Heart left ventricle (tissue), 16 donors: ENCODE measurements at places on chromosomes 3 and 15. TPM values are rescaled to one million over a fixed set of nuclear protein-coding genes. Genes with fewer than 3 reads are reported as not detected.
A peak's percentile ranks its signal among the peaks of the same experiment; 100 is the strongest.

DNA sequence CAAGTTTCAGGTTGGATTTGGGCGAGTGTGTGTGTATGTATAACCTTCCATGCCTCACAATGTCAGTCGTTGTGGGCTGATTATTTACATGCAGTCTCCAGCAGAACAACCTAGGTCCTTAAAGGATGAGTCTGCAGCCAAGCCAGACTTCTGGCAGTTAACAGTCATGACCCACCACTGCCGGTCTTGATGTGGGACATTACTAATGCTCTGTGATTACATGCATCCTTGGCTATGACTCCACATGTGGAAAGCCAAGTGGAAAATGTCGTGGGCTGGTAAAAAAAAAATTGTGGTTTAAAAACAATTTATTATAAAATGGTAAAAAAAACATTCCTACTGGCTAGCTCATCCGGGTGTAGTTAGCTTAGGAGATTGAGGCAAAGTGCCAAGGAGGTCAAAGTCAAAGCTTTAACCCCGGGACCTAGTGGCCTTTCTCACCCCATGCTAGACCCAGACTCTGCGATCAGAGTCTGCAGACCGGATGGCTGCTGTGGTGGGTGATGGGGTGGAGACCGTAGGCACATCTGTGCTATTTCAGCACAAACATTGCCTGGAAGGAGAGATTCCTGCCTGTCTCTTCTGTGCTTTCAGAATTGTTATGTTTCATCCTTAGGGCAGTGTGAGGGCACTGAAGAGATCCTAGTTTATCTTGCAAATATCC lies 6.8 kb downstream of the RARRES1 start:
- no peak for DNase-seq
- H3K4me3 ChIP-seq, result no peak overlapping the region
- peak overlapping the region; percentile 18 for H3K27ac ChIP-seq
- no peaks in the 10 kb centered on the region for H3K4me1 ChIP-seq
- no peaks in the 10 kb centered on the region for H3K27me3 ChIP-seq

- DNase-seq, result no peak
- H3K4me3 ChIP-seq, result no peak overlapping the region
- H3K27ac ChIP-seq, result no peak overlapping the region
- H3K36me3 ChIP-seq, result no peaks in the 10 kb centered on the region
- H3K27me3 ChIP-seq, result no peaks in the 10 kb centered on the region
- H3K4me1 ChIP-seq, result no peaks in the 10 kb centered on the region
Measured at GRCh38 chr3:108153451-108153981, 62.7 kb upstream of the CD47 start.

DNA sequence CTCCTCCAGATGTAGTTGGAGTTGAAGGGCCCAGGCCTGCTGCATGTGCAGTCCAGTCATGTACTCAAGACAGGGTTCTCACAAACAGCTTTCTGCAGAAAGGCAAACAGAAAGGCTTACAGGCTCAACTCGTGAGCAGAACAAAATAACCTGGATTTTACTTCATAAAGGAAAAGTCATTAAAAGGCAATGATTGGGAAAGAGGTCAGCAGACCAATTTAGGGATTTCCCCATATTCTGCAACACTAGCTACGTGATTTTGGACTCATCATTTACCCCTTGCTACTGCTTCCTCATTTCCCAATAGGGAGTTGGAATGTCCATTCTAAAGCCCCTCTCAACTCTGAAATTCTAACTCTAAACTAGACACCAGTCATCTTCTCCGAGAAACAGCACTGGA lies 18.1 kb downstream of the METTL6 start:
- no peaks in the 10 kb centered on the region for H3K4me1 ChIP-seq
- H3K36me3 ChIP-seq, result peaks cover 47% of the 10 kb centered on the region
- no peak for DNase-seq
- no peak overlapping the region for H3K27ac ChIP-seq
- H3K27me3 ChIP-seq, result no peaks in the 10 kb centered on the region

DNA sequence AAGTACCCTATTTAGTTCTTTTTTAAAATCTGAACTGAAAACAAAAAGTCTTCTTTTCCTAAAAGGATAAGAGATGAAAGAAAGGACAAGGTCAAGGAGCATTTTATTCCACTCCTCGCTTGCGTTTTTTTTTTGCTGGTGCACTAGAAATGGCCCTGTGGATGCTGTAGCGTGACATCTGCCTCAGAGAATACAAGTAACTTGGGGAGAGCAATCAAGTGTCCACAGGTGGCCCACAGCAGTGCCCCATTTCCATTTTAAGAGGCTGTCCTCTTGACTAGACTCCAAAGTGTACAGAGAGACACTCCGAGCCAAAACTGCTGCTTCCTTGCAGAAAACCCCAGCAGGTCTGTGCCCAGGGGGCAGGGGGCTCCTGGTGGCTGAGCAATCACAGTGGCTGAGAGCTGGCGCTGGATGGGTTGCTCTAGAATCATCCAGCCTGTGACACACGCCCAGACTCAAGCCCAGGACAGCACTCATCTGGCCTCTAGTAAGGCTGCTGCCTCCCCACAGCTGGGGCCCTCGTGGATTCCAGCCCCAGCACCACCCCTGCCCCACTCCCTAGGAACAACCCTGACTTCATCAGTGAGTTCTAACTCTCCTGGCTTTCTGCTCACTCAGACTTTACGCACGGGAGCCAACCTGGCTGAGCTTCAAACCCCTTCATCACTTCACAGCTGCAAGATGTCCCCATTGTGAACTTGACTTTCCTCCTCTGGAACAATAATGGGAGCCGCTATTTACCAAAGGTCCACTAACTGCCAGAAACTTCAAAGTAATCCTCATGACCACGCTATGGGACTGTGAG lies 71.1 kb upstream of the SPATA12 start:
- H3K36me3 ChIP-seq, result no peaks in the 10 kb centered on the region
- H3K27ac ChIP-seq, result no peak overlapping the region
- peak; percentile 76 for DNase-seq
- H3K4me1 ChIP-seq, result peaks cover 21% of the 10 kb centered on the region

GRCh38 chr15:35535365-35535916 lies 10.5 kb downstream of the DPH6 start:
- DNase-seq, result no peak
- no peaks in the 10 kb centered on the region for H3K27me3 ChIP-seq
- no peak overlapping the region for H3K4me3 ChIP-seq
- no peaks in the 10 kb centered on the region for H3K4me1 ChIP-seq
- peaks cover 30% of the 10 kb centered on the region for H3K36me3 ChIP-seq

DNA sequence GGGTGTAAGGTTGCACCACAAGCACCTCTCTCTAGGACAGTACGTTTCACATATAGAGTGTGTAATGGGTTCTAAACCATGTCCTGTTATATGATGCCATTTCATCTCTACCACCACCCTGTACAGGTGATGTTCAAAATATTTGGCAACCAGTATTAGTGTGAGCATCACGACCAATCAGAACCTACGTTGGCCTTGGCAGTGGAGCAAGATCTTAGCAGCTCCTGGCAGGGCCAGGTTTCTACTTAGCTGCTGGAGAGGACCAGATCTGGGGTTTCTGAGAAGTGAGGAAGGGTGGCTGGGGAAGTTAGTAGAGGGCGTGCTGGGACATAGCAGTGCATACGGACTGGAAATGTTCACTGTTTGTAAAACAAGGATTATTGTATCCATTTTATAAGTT lies 23.1 kb upstream of the MITF start:
- H3K27me3 ChIP-seq, result no peaks in the 10 kb centered on the region
- no peak for DNase-seq
- H3K4me1 ChIP-seq, result no peaks in the 10 kb centered on the region
- no peak overlapping the region for H3K4me3 ChIP-seq
- H3K27ac ChIP-seq, result no peak overlapping the region

DNA sequence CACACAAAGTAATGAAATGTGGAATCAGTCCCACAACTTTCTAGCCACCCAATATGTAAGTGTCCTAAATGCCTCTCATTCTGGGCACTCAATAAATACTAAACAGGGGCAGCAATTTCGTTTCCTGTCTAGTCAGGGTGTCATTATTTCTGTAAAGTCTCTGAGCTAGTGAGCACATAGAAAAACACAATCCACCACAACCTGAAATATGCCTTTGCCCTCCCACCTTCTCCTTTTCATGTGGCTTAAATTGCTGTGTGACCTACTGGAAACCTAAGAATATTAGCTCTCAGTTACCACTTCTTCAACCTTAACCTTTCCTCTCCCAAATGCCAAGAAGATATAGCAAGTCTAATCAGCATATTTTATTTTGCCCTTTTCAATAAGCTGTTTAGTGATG lies 456.3 kb upstream of the KCNMB2 start:
- no peak overlapping the region for H3K4me3 ChIP-seq
- DNase-seq, result no peak
- H3K27me3 ChIP-seq, result no peaks in the 10 kb centered on the region
- H3K4me1 ChIP-seq, result peaks cover 60% of the 10 kb centered on the region
- no peaks in the 10 kb centered on the region for H3K36me3 ChIP-seq

DNA sequence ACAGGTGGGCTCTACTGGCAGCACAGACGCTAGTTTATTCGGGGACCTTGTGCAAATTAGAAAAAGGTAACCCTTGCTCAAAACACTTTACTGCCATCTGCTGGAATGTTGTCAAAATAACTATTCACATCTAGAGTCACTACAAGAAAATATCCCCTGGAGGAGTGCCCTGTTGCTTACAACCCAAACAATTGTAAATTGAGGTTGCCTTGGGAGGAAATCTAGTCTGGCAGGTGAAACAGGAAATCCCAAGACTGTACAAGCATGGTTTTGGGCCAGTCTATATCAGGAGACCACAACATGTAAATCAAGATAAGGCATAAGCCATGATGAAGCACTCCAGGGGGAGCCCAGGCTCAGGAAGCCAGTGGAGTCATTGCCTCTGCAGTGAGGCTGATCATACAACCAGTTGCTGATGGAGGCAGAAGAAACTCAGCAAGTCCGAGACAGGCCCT lies 136.8 kb upstream of the ACP3 start:
- H3K4me1 ChIP-seq, result no peaks in the 10 kb centered on the region
- DNase-seq, result no peak
- no peaks in the 10 kb centered on the region for H3K36me3 ChIP-seq
- H3K4me3 ChIP-seq, result no peak overlapping the region
- H3K27ac ChIP-seq, result no peak overlapping the region

- no peak for DNase-seq
- no peak overlapping the region for H3K4me3 ChIP-seq
- peak overlapping the region; percentile 38 for H3K27ac ChIP-seq
- H3K4me1 ChIP-seq, result peaks cover 30% of the 10 kb centered on the region
- no peaks in the 10 kb centered on the region for H3K27me3 ChIP-seq
Measured at GRCh38 chr15:64521726-64522164, 61.4 kb downstream of the ZNF609 start.

DNA sequence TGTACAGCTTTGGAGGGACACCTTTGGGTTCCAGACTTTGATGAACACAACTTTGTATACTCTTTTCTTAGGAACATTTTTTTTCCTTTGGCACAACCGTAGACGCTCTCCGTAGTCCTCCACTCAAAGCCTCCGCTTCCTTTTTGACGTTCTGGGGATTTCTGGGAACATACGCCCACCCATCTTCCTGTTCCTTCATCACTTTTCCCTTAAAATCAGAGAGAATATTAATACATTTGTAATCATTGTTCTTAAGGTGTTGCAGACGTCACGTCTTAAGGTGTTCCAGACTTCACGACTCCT lies 405 bp upstream of the SPG21 start:
- peak overlapping the region; percentile 94 for H3K4me3 ChIP-seq
- no peaks in the 10 kb centered on the region for H3K36me3 ChIP-seq
- no peak for DNase-seq
- no peaks in the 10 kb centered on the region for H3K27me3 ChIP-seq
- no peaks in the 10 kb centered on the region for H3K4me1 ChIP-seq

DNA sequence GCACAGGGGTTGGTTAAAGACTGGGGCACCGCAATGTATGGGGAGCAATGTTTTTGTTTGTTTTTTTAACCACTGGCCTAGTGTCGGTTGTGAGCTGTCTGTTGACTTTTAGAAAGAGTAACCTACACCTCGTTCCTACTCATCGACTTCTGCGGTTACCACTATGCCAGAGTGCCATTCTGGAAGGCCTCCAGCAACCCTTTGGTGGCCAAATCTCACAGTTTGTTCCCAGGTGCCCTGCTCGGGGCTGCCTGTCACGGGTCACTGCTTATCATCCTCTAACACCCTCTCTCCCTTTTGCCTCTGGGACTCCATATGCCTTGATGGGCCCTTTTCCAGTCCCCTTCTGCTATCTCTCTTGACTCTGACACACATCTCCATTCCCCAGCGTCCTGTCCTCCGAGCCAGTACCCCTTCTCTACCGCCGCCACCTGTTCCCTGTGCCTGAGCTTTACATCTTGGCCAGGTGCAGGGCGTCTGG lies 290.4 kb upstream of the C2CD4B start:
- H3K27me3 ChIP-seq, result no peaks in the 10 kb centered on the region
- DNase-seq, result peak; percentile 59
- H3K36me3 ChIP-seq, result no peaks in the 10 kb centered on the region
- H3K27ac ChIP-seq, result peak overlapping the region; percentile 80
- H3K4me1 ChIP-seq, result peaks cover 3% of the 10 kb centered on the region
- H3K4me3 ChIP-seq, result no peak overlapping the region

- DNase-seq, result no peak
- no peaks in the 10 kb centered on the region for H3K36me3 ChIP-seq
- H3K4me1 ChIP-seq, result no peaks in the 10 kb centered on the region
Measured at GRCh38 chr3:158539414-158540014, 31.5 kb upstream of the MLF1 start.

DNA sequence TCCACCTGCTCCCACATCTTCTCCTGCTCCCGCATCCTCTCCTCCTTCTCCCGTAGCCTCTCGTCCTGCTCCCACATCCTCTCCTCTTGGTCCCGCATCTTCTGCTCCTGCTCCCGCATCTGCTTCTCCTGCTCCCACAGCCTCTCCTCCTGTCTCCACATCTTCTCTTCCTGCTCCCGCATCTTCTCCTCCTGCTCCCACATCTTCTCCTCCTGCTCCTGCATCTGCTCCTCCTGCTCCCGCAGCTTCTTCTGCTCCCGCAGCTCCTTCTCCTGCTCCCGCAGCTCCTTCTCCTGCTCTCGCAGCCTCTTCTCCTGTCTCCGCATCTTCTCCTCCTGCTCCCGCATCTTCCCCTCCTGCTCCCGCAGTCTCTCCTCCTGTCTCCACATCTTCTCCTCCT lies 5.8 kb downstream of the GOLGA6L2 start:
- no peaks in the 10 kb centered on the region for H3K36me3 ChIP-seq
- no peaks in the 10 kb centered on the region for H3K27me3 ChIP-seq

DNA sequence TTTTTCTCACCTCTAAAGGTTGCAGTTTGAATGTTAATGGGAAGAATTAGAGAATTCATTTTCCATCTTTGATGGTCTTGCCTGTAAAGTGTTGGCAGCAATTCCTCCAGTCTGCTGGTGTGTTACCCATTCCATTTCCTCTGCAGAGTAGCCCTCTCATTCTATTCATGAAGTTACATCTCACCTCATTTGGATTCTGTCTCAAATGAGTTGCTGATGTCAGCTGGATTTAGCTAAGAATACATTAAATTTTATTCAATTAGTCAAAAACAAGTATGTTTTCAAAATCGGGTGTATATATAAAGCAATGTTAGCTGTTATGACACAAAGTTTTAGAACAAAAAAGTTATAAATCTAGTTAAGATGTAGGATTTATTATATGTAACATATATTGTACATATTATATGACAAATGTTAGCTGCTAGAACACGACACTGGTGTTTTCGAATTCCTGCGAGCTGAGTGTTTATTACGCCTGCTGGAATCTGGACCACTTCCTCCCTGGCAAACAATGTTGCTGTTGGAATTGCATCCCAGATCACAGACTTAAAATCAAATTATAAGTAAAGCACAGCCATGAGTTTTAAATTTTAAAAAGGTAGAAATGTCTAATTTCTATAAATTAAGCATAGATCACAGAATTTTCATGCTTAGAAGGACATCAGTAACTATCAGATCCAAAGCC lies 516.2 kb downstream of the OCA2 start:
- H3K4me3 ChIP-seq, result no peak overlapping the region
- H3K27me3 ChIP-seq, result no peaks in the 10 kb centered on the region
- H3K4me1 ChIP-seq, result no peaks in the 10 kb centered on the region

The CP gene
- total RNA-seq, result 3.8 TPM

The MNS1 gene
- total RNA-seq, result 0.30 TPM

The TLR9 gene
- total RNA-seq, result 0.12 TPM

The SLC49A4 gene
- 18.7 TPM for total RNA-seq

The C3orf38 gene
- 11.6 TPM for total RNA-seq

The NDN gene
- 26.8 TPM for total RNA-seq
